Naive thymus-derived CD8-positive, alpha-beta T cell (primary cell): ENCODE measurements at places on chromosomes 3 and 15.

GRCh38 chr3:69033470-69033869 lies 18.7 kb downstream of the TMF1 start:
- no peak for DNase-seq

GRCh38 chr3:159923336-159923735 lies 65.3 kb upstream of the IL12A start:
- no peak for DNase-seq

DNA sequence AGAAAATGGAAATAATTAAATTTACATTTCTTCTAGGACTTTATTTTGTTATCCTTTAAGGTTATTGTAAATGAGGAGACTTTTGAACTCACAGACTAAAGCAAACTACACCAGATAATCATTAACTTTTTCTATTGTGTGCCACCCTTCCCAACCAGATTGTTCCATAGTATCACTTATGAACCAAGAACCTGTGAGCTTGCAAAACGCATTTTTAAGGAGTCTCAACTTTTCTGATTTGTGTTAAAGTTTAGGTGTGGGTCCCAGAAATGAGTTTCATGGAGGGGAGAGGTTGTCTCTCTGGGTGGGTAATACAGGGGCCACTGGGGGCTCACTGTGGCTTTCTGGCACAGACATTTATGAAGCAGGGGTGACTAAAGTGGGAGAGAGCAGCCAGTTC lies 75.7 kb downstream of the IGF1R start:
- DNase-seq: no peak

DNA sequence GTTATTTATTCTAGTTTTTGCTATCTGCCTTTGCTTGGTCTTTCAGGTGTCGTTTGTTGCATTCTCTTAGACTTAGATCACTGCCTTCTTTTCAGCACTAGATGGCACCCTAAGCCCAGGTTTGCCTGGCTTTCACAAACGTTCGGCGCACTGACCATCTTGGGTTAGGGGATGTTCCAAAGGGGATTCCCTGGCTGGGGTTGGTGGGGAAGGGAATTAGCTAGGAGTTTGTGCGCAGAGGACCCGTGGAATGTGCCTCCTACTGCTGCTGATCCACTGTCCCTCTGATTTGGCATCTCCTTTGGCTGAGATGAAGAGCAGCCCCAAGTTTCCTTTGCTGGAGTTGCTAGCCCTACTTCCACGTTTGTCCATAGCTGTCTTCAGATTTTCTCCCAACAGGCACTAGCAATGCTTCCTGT lies 33.9 kb downstream of the PFN2 start:
- DNase-seq: peak; percentile 8

- no peak for DNase-seq
Observed at GRCh38 chr3:144487011-144487410, 515.4 kb downstream of the DIPK2A start.
